ENCODE measurements at places on chromosomes 4 and X. TPM values are rescaled to one million over a fixed set of nuclear protein-coding genes. Genes with fewer than 3 reads are reported as not detected.

DNA sequence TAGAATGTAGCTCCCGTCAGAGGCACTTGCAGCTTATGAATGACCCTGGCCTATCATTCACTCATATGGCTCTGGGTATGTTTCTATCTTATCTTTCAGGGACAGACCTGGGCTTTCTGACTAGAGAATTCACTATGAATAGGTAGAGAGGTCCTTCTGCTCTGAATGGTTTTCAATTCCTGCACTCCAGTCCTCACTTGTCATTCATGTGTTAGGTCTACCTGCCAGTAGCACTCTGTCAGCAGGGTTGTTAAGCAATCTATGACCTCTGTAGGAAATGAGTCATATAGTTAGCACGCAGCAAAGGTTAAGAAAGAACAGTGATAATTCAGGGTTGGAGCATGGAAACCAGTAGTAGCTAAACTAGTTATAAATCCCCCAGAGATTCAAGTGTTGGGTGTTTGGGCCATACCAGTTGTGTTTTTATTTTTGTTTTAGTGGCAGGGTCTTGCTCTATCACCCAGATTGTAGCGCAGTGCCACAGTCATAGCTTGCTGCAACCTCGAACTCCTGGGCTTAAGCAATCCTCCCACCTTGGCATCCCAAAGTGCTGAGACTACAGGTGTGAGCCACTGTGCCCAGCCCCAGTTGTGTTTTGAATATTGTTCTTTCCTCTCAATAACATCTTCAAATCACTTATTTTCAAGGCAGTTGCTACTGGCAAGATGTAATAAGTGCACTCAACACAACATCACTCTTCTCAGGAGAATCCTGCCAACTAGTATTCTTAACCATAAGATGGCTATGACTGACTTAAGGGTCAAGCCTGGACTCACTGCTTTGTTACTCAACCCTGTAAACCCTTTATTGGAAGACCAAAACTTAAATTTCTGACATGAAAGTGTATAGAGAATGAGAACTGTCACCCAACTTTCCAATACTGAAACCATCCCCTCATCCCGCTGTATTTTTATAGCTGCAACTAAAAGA, 25.1 kb downstream of the ARL13A start:
- H3K4me3 ChIP-seq: no peak overlapping the region
- H3K4me1 ChIP-seq: peaks cover 6% of the 10 kb centered on the region
- H3K27me3 ChIP-seq: no peaks in the 10 kb centered on the region

DNA sequence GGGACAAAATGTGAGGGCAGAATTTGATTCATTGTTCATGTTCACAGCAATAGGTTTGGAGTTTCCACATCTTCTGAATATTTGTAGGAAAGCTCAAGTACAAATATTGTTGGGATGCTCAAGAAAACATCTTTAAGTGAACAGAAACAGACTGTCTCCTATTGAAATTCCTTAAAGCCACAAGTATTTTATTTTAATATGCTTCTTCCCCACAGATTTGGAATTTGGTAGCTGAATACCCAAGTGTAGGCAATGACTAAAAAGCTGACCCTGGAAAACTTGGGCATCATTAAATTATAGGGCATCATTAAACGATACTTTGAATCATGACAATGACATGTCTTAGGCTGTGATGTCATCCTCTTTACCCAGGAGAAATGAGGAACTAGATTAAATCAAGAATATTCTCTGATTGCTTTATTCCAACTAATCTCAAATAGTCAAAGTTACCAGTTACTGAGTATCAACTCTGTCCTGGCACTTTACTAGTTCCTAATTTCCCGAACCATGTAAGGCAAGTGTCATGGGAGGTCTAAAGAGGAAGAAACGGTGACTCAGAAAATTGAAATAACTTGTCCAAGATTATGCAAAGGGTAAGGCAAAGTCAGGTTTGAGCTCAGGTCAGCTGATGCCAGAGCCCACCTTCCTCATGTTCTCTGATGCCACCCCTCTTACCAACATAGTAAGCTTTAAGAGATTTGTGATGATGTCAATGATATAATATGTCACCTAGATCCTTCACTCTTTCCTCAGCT, 223.1 kb upstream of the LEF1 start:
- no peak overlapping the region for H3K27ac ChIP-seq
- peaks cover 6% of the 10 kb centered on the region for H3K4me1 ChIP-seq
- no peak for DNase-seq
- H3K27me3 ChIP-seq: no peaks in the 10 kb centered on the region

DNA sequence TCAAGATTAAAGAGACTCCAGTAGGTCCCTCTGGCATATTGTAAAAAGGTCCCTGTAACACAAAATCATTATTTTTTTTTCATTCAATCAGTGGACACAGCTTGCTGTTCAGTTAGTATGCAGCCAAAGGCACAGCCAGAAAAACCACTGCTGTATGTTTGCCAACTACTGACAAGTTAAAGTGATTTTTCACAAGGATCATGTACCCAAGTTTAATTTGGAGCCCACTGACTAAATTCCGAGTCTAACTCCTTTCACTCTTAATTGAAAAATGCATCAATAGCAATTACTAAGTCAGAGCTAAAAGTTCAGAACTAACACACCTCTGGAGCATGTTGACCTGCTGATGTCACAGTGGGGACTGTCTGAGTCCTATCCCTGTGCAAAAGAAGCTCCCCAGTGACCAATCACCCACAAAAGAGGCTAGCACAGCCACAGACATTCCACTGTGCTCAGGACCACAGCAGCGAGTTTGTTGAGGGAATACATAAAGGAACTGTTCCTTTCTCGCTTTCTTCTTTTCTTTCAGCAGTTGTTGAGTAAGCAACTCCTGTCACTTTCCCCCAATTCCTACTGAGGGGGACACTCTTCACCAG, 60.4 kb downstream of the STX18 start:
- DNase-seq: no peak
- H3K36me3 ChIP-seq: no peaks in the 10 kb centered on the region
- H3K27ac ChIP-seq: no peak overlapping the region
- H3K4me3 ChIP-seq: no peak overlapping the region

DNA sequence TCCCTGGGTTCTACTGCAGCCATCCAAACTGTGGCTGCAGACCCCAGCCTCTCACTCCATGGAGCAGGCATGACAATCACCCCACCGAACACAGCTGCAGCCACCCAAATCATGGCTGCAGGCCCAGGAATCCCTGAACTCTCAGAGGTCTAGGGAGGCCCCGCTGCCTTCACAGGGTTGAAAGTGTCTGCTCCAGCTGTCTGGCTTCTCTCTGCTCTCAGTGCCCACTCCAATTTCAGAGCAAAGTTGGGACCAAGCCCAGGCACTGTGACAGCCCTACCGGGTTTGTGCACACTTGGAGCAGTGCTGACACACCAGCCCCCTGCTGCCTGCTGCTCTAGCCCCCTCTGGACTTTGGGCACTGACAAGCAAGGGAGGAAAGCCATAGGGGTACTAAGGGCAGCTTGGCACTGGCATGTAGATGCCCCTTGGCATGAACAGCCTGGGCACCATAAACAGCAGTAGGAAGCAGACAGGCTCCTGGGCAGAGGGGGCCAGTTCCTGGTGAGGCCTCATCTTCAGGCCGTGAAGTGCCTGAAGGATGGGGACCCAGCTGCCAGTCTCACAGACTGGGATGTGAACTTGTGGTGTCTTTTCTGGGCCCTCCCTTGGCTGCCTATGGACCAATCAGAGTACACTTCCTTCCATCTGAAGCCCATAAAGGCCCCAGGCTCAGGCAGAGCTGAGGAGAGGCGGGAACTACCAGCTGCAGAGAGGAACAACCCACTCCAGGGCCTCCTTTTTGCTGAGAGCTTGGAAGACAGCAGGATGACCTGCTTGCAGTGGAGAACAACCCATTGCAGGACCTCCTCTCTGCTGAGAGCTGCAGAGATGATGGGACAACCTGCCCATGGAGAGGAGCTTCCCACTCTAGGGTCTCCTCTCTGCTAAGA, 68.8 kb downstream of the TECRL start:
- DNase-seq: no peak
- H3K4me1 ChIP-seq: no peaks in the 10 kb centered on the region
- no peaks in the 10 kb centered on the region for H3K27me3 ChIP-seq
- H3K4me3 ChIP-seq: no peak overlapping the region
- no peaks in the 10 kb centered on the region for H3K36me3 ChIP-seq

- no peaks in the 10 kb centered on the region for H3K4me1 ChIP-seq
- H3K4me3 ChIP-seq: no peak overlapping the region
- no peak for DNase-seq
- H3K27me3 ChIP-seq: no peaks in the 10 kb centered on the region
- no peak overlapping the region for H3K27ac ChIP-seq
- H3K36me3 ChIP-seq: no peaks in the 10 kb centered on the region
Measured at GRCh38 chrX:84340968-84341367, 153.0 kb upstream of the RPS6KA6 start.

The SPANXA1 gene
- not detected for total RNA-seq

Measured in chondrocyte (in vitro differentiated cells).